ENCODE measurements at places on chromosomes 7 and 10.
A peak's percentile ranks its signal among the peaks of the same experiment; 100 is the strongest.

GRCh38 chr10:79202188-79203013 is 133.6 kb downstream of the ZMIZ1 start:
- DNase-seq, result no peak

DNA sequence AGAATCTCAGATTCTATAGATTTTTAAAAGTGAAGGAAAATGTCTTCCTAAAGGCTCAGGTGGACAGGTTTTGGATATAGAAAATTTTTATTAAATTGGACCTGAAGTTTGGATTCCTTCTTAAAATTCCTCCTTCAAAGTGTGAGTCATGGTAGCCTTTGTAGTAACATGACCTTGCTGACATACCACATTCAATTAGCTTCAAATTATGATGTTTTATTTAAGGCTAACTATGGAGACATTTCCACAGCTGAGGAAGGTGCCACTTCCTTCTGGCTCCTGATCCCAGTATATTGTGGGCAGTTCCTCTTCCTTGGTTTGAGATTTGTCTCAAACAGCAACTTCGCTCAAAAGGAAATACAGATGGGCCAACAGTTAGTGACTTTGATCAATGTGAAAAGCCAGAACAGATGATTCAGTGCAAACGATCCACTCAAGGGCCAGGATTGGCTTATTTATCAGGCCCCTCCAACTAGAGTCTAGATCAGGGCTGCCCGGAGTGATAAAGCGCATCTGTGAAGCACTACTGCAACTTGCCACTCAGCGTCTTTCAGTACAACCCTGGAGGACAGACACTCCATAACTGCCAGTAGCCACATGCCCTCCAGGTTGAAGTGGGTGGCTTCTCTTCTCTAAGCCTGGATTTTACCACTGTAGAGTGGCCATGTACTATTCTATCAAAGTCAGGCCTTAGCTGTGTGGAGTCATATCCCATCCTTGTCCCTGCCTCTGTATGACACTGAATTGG is 573.5 kb downstream of the KIF20B start:
- DNase-seq, result no peak

DNA sequence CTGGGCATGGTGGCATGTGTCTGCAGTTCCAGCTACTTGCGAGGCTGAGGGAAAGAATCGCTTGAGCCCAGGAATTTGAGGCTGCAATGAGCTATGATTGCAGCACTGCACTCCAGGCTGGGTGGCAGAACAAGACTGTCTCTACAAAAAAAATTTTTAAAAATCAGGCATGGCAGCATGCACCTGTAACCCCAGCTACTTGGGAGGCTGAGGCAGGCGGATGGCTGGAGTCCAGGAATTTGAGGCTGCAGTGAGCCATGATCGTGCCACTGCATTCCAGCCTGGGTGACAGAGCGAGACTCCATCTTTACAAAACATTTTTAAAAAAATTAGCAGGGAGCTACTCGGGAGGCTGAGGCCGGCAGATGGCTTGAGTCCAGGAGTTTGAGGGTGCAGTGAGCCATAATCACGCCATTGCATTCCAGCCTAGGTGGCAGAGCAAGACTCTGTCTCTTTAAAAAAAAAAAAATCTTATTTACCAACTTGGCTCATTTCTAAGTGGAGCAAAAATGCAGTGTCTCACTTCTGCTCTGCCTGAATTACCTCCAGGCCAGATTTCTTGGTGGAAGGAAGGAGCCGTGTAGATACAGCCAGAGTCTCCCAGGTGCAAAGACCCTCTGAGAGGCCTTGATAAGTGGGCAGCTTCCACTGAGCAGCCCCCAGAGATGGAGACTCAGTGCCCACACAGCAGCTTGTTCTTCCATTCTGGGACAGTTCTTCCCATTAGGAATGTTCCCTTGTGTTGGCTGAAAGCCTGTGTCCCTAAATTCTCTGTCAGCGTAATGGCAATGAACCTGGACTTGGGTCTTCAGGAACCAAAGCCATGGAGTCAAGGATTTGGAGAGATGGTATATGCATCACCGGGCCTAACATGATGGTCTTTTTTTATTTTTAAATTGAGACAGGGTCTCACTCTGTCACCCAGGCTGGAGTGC is 30.0 kb downstream of the GTF2IRD1 start:
- peak; percentile 40 for DNase-seq

DNA sequence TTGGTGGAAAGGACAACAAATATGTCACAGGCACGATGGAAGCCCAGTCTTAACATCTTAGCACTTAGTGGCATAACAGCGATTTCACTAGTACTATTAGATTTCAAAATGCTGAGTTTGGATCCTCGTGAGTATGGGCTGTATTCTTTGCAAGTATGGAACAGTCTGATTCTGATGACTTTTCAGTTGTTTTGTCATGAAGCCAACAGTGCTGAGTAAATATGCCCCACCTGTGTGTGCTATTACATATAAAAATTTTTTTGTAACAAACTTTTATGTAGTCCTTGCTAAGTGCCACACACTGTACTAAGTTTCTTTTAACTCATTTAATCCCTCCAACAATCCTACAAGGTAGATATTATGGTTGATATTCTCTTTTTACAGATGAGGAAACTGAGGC is 30.8 kb downstream of the MTURN start:
- no peak for DNase-seq

DNA sequence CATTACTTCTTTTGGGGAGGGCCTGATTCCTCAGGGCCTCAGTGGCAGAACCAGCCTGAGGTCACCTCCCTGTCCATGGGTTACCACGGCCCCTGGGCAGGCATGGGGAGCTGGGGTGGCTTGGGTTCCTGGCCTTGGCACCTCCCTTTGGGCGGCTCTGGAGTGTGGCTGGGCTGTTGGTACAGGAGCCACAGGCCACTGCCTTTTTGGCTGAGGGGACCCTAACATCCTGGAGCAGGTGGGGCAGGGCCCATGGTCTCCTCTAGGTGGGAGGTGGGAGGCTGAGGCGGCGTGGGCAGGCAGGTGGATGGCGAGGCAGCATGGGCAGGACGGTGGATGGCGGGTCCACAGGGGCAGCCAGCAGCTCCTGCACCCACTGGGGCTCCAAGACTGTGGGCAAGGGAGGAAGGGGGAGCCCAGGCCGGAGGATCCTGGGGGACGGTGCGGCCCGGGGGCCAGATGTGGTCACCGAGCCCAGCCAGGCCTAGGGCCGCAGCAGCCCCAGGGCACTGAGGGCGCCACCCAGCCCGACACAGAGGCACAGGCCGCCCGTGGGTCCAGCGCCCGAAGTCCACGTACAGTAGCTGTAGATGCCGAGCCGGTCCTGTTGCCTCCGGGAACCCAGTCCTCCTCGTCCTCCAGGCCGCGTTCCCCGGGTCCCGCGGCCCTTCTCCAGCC is 2.4 kb upstream of the SYCE1 start:
- DNase-seq, result no peak

DNA sequence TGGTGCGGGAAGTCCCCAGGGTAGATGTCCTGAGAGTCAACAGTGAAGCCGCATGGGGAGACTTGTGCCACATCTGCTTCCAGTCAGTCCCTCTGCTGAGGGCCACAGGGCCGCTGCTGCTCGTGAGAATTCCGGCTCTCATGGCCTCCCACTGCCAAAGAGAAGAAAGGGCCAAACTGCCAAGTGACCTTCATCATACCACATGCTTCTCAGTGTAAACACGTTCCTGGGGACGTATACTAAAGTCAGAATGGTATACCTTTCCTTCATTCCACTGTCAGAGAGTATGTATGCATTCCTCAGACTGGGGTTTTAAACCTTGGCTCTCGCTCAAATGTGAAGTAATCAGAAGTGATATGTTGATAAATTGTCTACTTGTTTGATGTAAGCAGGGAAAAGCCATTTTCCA is 52.8 kb upstream of the SEC61G start:
- no peak for DNase-seq

DNA sequence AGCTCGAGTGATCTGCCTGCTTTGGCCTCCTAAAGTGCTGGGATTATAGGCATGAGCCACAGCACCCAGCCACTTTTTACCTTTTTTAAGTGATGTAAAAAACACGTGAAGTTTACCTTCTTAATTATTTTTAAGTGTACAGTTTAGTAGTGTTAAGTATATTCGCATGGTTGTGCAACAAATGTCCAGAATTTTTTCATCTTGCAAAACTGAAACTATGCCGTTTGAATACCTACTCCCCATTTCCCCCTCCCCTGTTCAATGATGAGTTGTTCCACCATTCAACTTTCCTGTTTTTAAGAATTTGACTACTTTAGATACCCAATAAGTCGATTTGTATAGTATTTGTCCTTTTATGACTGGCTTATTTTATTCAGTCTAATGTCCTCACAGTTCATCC is 10.9 kb downstream of the NRBF2 start:
- DNase-seq, result no peak
